DND-41 (cell line): ENCODE measurements at places on chromosomes 5 and 9.

DNA sequence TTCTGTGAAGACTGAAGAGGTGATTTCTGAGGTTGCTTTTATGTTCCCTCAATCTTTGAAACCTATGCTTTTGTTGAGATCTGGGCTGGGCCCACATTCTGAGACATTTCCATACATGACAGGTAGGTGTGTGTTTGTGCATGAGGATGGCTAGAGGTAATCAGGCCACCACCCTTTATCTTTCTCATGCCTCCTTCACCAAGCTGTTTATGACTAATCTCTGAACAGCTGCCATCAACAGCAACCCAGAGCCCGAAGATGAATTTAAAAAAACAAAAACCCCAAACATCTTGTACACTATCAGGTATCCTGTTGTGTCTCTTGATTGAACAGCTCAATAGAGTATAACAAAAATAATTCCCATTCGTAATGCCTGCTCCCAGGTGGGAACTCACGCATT lies 12.6 kb upstream of the C5orf46 start:
- no peak for DNase-seq
- no peak overlapping the region for H3K4me3 ChIP-seq
- H3K4me1 ChIP-seq = no peaks in the 10 kb centered on the region
- no peaks in the 10 kb centered on the region for H3K36me3 ChIP-seq
- no peaks in the 10 kb centered on the region for H3K27me3 ChIP-seq

DNA sequence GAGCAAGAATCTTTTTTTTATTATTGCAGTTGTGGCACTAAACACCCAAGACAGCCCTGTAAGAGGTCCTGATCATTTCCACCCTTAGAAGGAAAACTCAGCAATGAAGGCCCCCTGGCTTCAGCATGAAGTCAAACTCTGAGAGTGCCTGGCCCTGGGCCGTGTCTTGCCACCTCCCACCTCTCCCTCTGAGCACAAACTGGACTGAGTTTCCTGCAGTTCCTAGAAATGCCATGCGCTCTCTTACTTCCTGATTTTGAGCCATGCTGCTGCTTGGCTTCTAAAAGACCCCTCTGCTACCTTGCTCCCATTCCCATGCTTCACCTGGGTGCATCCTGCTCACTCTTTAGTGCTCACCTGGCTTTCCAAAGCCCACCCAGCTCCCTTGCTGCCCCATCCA lies 140.4 kb upstream of the KLF9 start:
- H3K4me1 ChIP-seq = no peaks in the 10 kb centered on the region
- no peaks in the 10 kb centered on the region for H3K27me3 ChIP-seq

DNA sequence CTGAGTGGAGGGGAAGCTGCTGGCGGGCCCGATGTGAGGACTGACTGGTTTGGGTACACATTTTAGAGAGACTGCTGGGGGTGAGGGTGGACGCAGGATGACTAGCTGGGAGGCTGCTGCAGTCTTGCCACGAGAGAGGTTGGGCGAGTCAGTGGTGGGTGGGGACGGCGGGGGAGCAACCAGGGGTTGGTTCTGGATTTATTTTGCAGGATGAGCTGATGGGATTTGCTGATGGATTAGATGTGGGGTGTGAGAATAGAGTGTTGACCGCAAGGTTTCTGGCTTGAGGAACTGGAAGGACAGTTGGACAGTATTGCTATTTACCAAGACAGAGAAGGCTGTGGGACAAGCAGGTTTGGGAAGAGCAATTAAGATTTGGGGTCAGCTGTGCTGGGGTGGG lies 5.8 kb upstream of the NDST1 start:
- DNase-seq = no peak
- no peaks in the 10 kb centered on the region for H3K36me3 ChIP-seq
- no peak overlapping the region for H3K27ac ChIP-seq
- H3K27me3 ChIP-seq = peaks cover 3% of the 10 kb centered on the region
- H3K4me3 ChIP-seq = no peak overlapping the region
- H3K4me1 ChIP-seq = peaks cover 10% of the 10 kb centered on the region; the same call in 1 of the 2 replicates

GRCh38 chr9:97985058-97985861 lies 2.1 kb downstream of the ANP32B start:
- no peaks in the 10 kb centered on the region for H3K27me3 ChIP-seq
- H3K4me1 ChIP-seq = peaks cover 65% of the 10 kb centered on the region
- peak overlapping the region; percentile 100 for H3K27ac ChIP-seq
- peaks cover 26% of the 10 kb centered on the region for H3K36me3 ChIP-seq
- H3K4me3 ChIP-seq = peak overlapping the region; percentile 90; the same call in 1 of the 2 replicates
